NCI-H774 (cell line): ENCODE measurements at places on chromosomes 7 and 10.

GRCh38 chr10:78130966-78131710 lies 97.5 kb downstream of the RPS24 start:
- DNase-seq: no peak

DNA sequence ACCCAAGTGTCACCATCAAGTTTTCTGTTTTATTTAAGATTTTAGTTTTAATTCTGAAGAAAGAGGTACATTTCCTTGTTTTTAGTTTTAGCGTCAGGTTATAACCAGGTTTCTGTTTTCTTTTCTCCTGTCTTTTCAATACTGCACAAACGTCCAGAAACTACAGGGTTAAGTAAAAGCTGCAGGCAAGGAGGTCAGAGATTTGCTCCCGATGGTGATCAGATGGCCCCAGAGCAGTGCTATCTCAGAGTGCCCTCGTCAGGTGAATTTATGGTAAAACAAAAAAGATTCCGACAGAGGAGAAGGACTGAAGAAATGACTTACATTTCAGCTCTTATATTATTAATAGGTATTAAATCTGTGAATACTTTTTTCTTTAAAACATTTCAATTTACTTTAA lies 128.2 kb downstream of the STRA8 start:
- no peak for DNase-seq

DNA sequence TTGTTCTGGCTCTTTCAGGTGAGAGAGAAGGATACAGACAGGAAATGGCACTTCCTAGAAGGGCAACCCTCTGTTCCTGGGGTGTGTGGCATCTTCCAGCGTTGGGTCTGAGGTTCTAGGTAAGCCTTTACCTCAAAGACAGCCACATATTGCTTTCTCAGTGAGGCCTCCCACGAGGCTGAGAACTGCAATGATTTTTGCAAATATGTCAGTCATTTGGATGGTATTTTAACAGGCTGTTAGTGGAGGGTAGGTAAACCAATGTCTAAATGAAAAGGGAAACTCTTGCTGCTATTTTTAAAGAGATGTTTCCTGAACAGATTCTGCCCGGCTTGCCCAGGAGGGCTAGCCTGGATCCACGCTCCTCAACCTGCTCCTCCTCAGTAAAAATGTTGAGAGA lies 240.3 kb upstream of the KLF6 start:
- DNase-seq: no peak

DNA sequence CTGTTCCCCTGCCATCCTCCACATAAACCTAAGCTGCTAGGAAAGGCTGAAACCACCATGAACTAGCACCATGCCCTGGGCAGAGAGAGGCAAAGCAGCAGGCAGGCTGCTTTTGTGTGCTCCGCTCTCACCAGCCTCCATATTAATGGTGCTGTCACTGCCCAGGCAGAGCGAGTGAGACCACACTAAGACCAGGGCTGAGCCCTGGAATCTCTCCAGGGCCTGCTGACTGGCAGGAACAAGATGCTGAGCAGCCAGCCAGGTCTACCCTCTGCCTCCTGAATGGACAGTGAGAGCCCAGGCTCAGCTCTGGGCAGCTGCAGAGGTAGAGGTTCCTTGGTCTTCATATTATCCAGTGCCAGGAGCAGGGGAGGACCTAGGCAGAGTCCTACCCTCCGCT lies 1.6 kb upstream of the CRHR2 start:
- DNase-seq: no peak

GRCh38 chr10:124691002-124691401 lies 53.2 kb downstream of the FAM53B start:
- DNase-seq: no peak

DNA sequence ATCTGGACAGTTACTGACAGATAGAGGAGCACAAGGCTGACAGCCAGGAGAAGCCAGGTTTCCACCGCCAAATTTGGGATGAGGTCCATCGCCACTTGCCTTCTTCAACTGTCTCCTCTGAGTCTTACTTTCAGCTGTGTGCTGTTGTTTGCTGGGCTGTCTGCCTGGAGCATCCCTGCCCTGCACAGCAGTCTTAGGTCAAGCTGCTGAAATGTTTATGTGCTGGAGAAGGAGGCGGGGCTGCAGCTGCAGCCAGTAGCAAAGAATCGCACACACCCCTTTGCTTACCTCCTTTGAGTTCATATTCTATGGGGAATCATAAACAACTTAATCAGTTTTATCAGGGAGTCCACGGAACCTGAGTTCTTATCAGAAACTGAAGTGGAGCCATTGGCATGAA lies 20.1 kb upstream of the CYP3A5 start:
- DNase-seq: no peak

GRCh38 chr10:94094540-94094939 lies 100.8 kb downstream of the PLCE1 start:
- DNase-seq: no peak

DNA sequence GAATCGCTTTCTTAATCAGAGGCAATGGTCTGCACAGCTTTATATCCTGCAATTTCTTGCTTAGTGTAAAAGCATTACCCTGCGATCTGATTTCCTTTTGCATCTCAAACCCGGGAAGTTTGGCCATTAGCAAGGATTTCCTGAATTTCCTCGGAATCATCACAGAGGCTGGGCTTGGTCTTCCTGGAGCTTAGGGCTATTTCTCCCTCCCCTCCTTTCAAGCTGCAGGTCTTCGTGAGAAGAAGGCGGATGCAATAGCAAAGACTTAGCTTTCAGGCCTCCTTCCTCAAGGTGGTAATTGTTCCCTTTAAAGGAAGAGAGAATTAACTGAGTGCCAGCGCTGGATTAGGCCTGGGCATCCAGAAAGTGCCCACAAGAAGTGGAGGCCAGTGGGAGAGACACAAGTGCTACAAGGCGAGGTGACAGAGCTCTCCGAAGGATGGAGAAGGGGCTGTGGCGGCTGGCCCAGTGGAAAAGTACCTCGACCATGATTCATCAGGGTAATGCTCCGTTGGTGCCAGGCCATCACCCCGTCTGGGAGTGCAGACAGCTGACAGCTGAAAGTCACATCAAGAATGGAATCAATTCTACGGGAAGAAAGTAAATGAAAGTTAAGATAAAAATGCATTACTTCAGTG lies 4.0 kb upstream of the ARMS2 start:
- no peak for DNase-seq

- no peak for DNase-seq
Measured at GRCh38 chr7:127886248-127886647, 145.0 kb downstream of the LRRC4 start.

DNA sequence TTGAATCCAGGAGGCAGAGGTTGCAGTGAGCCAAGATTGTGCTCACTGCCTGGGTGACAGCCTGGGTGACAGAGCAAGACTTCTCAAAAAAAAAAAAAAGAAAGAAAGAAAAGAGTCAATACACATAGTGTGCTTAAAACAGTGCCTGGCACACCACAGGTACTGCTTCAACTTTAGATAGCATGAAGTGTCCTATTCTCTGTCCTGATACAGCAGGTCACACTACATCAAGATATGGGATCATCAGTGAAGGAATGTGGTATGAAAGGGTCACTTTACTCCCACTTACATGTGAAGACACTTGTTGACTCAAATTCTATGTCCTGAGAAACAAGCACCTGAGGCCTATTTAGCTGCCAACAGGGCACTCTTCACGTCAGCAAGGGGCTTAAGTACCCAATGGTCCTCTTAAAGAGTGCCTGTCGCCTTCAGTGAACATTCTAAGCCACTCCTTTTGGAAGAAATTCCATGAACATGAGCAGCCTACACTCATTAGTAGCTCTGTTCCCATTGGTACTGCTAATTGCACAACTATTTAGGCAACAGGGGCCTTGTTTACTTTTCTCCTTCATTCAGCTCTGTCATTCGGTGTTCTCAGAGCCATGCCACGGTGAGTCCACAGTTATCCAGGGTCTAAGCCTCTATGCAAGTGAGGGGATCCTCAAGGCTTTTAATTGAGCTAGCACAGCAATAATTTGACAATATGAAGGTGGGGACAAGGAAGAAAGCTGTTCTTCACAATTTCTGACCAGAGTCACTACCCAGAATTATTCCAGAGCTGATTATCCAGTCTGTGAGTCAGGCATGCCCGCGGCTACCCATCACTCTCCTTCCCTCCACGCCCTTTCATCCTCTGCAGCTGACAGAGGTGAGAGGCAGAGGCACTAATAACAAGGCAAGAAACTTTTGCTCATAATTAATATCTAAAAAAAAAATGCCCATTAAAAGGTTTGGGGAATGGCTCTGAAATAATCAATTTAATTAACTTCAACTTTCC lies 56.6 kb upstream of the PTN start:
- DNase-seq: no peak
